ENCODE measurements at places on chromosomes 12 and 14. TPM values are rescaled to one million over a fixed set of nuclear protein-coding genes. Genes with fewer than 3 reads are reported as not detected.

- DNase-seq, result no peak
These were observed 3.9 kb upstream of the RNU6-7 start for GRCh38 chr14:32197919-32198318.

GRCh38 chr12:118126119-118126757, 9.7 kb upstream of the PEBP1 start:
- DNase-seq, result no peak

DNA sequence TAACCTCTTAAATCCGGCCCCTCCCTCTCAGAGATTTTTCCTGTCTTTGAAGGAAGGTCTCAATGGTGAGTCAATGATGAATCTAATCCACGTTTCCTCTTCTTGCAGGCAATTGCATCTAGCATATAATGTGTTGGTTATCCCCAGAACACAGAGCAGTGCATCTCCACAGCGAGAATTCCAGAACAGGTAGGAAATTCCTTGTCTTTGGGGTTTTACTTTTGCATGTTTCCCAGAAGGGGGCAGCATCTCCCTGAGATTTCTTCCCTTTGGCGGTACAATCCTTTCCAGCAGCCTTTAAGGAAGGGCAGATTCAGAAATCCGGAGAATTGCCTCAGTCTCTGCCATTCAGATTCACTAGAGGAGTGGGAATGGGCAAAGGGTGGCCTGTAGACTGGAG, 128.0 kb downstream of the KCNA5 start:
- DNase-seq, result no peak

GRCh38 chr12:47741340-47741703, 16.0 kb upstream of the ENDOU start:
- no peak for DNase-seq

- DNase-seq, result no peak
These were observed 15.6 kb upstream of the PLEKHD1 start for GRCh38 chr14:69468949-69469348.

DNA sequence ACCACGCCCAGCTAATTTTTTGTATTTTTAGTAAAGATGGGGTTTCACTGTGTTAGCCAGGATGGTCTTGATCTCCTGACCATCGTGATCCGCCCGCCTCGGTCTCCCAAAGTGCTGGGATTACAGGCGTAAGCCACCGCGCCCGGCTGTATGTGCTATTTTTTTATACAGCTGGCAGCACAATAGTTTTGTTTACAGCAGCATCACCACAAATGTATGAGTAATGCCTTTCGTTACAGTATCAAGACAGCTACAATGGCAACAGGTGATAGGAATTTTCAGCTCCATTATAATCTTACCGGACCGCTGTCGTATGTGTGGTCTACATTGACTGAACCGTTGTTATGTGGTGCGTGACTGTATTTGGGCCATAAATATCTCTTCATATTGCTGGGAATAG, 11.6 kb upstream of the MDM2 start:
- no peak for DNase-seq

DNA sequence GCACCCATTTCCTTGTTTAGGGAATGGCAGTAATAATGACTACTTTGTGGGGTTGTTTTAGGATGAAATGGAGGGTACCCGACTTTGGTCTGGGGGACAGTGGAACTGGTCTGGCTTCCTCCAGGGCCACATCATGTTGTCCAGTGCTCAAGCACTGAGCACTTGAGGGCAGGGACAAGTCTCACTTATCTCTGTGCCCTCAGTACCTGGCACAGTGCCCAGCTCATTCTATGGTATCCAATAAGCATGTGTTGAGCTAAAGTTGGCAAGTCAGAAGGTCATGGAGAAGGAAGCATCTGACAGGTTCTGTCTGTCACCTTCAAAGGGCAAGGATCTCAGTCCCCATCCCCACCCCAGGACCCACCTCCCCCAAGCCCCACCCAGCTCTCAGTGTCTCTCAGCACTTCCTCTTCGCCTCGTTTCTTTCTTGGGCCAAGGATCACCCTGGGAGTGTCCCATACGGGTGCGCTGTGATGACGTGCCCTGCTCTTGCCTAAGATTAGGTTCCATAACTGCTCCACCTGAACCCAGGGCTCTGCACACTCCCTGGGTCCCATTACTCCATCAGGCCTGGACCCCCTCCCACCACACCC, 24.3 kb upstream of the TMEM106C start:
- DNase-seq, result no peak

Gene C12orf42
- total RNA-seq, result not detected

Gene CIDEB
- total RNA-seq, result 18.3 TPM

All from esophagus squamous epithelium (tissue), 5 donors.